ENCODE measurements at places on chromosomes 3 and 15. TPM values are rescaled to one million over a fixed set of nuclear protein-coding genes. Genes with fewer than 3 reads are reported as not detected.

- no peak for DNase-seq
Observed at GRCh38 chr3:160312014-160312624, 86.9 kb downstream of the C3orf80 start.

- DNase-seq = no peak
Observed at GRCh38 chr3:158568784-158569183, 2.2 kb upstream of the MLF1 start.

DNA sequence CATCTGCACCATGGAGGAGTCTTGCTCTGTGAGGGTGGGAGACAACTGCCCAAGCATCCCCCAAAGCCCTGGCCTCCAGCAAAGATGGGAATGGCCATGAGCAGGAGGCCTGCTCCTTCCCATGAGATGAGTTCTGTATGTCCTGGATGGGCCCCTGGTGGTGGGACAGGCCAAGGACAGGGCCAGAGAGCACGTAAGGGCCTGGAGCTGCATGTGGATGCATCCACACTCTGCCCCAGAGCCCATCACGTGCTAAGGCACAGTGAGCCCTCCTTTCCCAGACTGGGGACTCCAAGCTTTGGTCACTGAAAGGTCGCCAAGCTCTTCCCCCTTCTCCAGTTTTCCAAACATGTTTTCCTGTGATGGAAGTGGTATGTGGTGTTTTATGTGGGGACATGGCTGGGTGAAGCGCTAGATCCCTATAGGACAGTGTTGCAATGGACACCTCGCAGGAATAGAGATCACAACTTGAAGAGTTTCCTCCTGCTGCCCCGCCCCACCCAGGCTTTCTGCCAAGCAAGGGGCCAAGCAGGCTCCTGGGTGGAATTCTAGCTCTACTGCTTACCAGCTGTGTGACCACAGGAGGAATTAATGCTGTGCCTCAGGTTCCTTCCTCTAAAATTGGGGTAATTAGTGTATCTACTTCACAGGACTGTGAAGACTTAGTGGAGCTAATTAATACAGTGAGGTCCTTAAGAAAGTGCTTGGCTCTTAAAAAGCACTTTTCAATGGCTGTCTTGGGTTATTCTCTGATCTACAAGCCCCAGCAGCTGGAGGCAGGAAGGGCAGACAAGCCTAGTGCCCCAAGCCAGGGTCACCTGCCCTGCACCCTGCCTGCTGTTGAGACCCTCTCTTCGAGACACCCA lies 106.4 kb upstream of the RPL32 start:
- DNase-seq = peak; percentile 77

GRCh38 chr15:49134683-49135341 lies 20.6 kb downstream of the COPS2 start:
- no peak for DNase-seq

DNA sequence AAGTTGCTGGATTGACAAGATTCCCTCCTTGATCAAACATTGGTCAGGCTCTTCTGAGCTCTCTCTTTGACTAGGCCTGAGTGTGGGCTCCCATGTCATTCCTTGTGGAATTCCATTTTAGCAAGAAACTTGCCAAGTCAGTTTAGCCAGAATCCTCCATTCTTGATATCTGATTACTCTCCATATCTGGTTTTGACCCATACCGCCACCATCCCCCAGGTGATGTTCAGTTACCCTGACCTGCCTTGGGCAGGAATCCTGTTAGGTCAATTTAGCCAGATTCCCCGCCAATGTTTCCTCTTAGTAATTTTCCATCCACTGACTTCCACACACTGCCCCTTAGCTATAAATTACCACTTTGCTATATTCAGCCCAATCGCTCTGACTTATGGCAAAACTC lies 1.0 kb upstream of the PCCB start:
- DNase-seq = no peak

- no peak for DNase-seq
Observed at GRCh38 chr15:46946953-46947352, 770.4 kb upstream of the SEMA6D start.

- no peak for DNase-seq
Observed at GRCh38 chr15:23854912-23855659, 168.0 kb upstream of the NDN start.

GRCh38 chr3:137191133-137191923 lies 233.5 kb downstream of the IL20RB start:
- DNase-seq = no peak

GRCh38 chr3:125121246-125122010 lies 65.6 kb upstream of the HEG1 start:
- no peak for DNase-seq

DGKG gene
- total RNA-seq = 10.3 TPM

CTXN2 gene
- 0.27 TPM for total RNA-seq

SPINK8 gene
- total RNA-seq = not detected

HGD gene
- total RNA-seq = not detected

CLCN2 gene
- 3.1 TPM for total RNA-seq

ZNF80 gene
- not detected for total RNA-seq

CD86 gene
- 4.1 TPM for total RNA-seq
